Daoy (cell line): ENCODE measurements at places on chromosomes 6 and 20.

- DNase-seq, result peak; percentile 72
These were observed 180.3 kb downstream of the ANKRD60 start for GRCh38 chr20:58048096-58048702.

DNA sequence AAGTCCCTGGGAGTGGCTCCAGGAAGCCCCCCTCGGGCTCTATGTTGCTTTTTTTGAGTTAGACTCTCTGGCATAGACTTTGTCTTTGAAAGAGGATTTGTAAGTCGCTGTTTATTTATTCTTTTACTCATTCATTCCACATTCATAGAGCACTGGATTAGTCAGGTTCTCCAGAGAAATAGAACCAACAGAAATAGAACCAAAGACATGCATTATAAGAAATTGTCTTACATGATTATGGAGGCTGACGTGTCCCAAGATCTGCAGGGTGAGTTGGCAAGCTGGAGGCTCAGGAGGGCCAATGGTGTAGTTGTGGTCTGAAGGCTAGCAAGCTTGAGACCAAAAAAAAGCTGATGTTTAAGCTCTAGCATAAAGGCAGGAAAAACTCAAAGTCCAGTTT, 98.3 kb upstream of the CHD6 start:
- DNase-seq, result no peak

- DNase-seq, result peak; percentile 11
These were observed 52.0 kb downstream of the ME1 start for GRCh38 chr6:83378621-83379388.

GRCh38 chr6:145329257-145329656, 406.1 kb downstream of the EPM2A start:
- no peak for DNase-seq

DNA sequence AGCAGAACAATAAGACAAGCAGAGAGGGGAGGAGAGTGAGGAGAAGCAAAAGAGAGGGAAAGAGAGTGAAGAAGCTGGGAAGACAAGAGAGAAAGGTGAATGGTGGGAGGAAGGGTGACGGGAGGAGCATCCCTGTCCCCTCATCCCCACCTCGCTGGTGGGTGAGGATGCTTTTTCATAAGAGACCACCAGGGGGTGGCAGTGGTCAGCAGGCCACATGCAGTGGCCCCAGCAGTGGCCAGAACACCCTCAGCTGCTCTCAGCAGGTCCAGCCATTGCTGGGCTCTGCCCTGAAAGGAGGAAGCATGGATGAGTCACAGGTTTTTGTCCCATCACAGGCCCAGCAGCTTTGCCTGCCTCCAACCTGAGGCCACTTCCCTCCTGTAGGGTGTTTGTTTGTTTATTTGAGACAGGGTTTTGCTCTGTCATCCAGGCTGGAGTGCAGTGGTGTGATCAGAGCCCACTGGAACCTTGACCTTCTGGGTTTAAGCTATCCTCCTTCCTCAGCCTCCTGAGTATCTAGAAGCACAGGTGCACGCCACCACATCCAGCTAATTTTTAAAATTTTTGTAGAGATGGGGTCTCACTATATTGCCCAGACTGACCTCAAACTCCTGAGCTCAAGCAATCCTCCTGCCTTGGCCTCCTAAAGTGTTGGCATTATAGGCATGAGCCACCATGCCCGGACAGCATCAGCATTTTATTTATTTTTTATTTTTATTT, 24.0 kb downstream of the FGD2 start:
- DNase-seq, result peak; percentile 86
